ENCODE measurements at places on chromosomes 11 and 22.

- DNase-seq: no peak
Observed at GRCh38 chr11:78070621-78071020, 7.0 kb downstream of the THRSP start.

DNA sequence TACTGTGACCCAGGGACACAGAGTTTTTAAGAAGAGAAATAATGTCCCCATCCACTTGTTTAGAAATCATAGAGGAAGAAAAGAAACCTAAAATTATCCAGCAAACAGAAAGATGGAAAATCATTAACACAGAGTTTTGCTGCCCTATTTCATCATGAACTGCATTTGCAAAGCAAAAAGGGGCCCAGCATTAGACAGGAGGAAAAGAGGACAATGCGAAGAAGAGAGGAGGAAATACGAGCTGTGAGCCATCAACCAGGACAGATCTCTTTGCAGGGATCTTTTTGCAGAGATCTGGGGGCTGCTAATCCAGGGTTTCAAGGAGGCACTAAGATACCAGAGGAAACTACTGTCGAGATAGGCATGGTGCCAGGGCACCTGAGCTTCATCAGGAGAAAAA, 14.4 kb upstream of the NCAM1 start:
- no peak for DNase-seq

GRCh38 chr22:30979932-30980331, 10.9 kb downstream of the TUG1 start:
- no peak for DNase-seq

GRCh38 chr11:57260937-57261783, 24.1 kb upstream of the APLNR start:
- DNase-seq: no peak

GRCh38 chr11:123674297-123674696, 19.9 kb upstream of the SCN3B start:
- no peak for DNase-seq

DNA sequence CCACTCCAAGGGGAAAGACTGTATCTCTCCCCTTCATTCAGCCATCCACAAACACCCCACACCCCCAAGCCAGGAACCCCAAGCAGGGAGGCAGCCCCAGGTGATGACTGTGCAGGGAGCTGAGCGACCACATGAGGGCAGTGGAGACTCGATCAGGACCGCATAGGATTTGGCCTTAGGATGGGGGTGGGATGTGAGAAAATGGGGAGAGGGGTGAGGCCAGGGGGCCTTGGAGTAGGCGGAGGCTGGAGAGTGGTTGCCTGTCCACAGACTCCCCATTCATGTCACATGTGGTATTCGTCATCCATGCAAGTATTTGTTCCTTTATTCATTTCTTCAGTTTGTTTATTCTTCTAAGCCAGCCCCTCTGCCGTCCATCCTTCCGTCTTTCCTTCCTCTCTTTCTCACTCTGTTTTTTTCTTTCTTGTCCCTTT, 2.7 kb upstream of the RHOD start:
- DNase-seq: no peak

- no peak for DNase-seq
Observed at GRCh38 chr11:129242855-129243254, 50.7 kb upstream of the ARHGAP32 start.
